ENCODE measurements at places on chromosomes 6 and 20.

DNA sequence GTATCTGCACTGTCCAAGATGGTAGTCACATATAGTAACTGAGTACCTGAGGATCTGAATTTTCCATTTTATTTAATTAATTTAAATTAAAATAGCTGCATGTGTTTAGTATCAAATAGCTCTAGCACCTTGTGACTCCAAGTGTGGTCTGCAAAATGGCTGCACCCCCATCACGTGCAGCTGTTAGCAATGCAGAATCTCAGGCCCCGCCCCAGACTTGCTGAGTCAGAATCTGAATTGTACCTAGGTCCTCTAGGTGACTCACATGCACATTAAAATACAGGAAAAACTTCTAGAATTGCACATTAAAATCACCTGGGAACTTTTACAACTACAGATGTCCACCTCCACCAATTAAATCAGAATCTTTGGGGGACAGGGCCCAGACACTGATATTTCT is 19.2 kb upstream of the FAM83C start:
- H3K27ac ChIP-seq = no peak overlapping the region
- peaks cover 19% of the 10 kb centered on the region for H3K4me1 ChIP-seq
- no peaks in the 10 kb centered on the region for H3K27me3 ChIP-seq
- DNase-seq = no peak

GRCh38 chr6:27565839-27566779 is 93.2 kb upstream of the ZNF184 start:
- no peak overlapping the region for H3K27ac ChIP-seq
- peaks cover 6% of the 10 kb centered on the region for H3K27me3 ChIP-seq
- H3K36me3 ChIP-seq = no peaks in the 10 kb centered on the region
- H3K4me3 ChIP-seq = no peak overlapping the region
- no peak for DNase-seq

DNA sequence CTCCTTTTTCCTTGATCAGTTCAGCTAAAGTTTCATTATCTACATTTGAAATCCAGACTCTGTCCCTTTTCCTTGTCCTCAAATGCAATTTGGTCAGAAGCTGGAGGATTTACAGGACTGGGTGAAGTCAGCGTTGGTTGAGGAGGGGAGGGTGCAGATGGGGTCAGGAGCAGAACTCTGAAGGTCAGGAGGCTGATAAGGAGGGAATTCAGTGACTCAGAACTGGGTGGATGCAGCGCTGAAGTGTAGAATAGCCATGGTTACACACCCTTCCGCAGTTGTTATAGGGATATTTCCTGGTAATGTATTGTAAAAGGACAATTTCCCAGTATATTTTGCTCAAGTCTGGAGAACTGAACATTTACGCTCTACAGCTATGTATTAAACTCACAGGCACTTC is 133.1 kb upstream of the FOXA2 start:
- no peaks in the 10 kb centered on the region for H3K4me1 ChIP-seq
- H3K4me3 ChIP-seq = no peak overlapping the region
- no peaks in the 10 kb centered on the region for H3K27me3 ChIP-seq

DNA sequence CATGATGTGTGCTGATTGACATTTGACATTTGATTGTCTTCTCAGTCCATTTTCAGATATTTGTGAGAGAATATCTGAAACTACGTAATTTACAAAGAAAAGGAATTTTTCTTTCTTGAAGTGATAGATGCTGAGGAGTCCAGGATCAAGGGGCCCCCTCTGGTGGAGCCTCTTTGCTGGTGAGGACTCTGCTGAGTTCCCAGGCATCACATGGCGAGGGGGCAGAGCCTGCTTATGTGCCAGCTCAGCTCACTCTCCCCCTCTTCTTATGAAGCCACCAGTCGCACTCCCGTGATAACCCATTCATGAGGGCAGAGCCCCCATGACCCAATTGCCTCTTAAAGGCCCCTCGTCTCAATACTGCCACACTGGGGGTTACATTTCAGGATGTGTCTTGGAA is 91.3 kb downstream of the RPP40 start:
- H3K27me3 ChIP-seq = no peaks in the 10 kb centered on the region
- H3K27ac ChIP-seq = no peak overlapping the region
- no peak overlapping the region for H3K4me3 ChIP-seq
- DNase-seq = no peak
- H3K36me3 ChIP-seq = peaks cover 2% of the 10 kb centered on the region

DNA sequence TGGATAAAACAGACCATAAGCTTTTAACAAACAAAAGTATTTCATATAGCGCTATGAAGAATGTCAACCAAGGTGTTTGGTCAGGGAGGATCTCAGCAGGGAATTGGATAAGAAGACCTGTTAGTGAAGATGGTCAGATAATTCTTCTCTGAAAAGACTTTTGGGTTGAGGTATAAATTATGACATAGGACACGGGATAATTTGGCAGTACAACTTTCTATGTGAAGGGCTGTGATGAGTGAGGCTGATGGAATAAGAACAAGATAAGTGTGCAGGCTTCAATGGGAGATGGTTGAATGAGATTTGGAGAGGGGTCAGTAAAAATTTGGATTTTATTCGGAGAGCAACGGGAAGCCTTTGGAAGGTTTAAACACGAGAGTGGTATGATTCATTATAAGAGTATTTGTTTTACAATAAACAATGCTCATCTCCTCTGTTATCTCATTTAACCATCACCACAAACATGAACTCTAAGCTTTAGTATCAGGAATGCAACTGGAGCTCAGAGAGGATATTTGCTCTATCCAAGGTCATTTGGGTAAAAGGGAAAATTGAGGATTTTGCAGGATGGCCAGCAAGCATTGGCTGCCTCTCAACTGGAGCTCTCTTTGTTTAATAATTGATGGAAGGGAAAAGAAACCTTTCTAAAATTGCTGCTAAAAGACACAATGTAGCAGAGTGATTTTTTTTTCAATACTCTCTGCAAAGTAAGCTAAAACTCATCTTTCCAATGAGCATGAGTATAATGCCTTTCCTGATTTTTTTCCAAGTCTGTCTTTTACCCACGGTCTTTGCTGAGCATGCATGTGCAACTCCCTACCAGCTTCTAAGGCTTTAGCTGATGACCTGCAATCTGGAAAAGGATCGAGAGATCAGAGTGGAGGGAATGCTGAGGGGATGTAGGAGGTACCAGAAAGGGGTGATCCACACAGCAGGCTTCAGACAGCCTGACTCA is 534.0 kb downstream of the CBLN4 start:
- no peak overlapping the region for H3K4me3 ChIP-seq
- no peaks in the 10 kb centered on the region for H3K4me1 ChIP-seq
- no peak for DNase-seq
- H3K36me3 ChIP-seq = no peaks in the 10 kb centered on the region
- no peaks in the 10 kb centered on the region for H3K27me3 ChIP-seq
- H3K27ac ChIP-seq = no peak overlapping the region

DNA sequence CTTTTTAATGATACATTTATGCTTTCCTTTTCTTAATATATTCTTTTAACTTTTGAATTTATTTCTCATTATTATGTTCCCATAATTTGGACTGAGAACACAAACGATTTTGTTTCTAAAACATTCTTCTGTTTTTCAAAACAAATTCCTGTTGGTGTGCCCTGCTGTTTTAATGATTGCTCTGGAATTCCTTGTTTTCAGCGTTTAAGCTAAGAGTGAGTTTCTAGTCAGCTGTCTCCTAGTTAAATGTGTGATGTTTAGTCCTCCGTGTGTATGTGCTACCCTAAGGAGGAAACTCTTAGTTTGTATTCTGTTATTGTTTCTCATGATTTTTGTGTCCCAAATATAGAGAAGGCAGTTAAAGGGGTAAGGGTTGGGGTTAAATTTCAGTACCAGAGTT is 306.1 kb upstream of the RGS17 start:
- DNase-seq = no peak
- no peaks in the 10 kb centered on the region for H3K27me3 ChIP-seq
- H3K4me1 ChIP-seq = no peaks in the 10 kb centered on the region

Measured in ascending aorta (tissue), 2 donors.